Body of pancreas (tissue), 4 donors: ENCODE measurements at places on chromosomes 12 and 14. TPM values are rescaled to one million over a fixed set of nuclear protein-coding genes. Genes with fewer than 3 reads are reported as not detected.

DNA sequence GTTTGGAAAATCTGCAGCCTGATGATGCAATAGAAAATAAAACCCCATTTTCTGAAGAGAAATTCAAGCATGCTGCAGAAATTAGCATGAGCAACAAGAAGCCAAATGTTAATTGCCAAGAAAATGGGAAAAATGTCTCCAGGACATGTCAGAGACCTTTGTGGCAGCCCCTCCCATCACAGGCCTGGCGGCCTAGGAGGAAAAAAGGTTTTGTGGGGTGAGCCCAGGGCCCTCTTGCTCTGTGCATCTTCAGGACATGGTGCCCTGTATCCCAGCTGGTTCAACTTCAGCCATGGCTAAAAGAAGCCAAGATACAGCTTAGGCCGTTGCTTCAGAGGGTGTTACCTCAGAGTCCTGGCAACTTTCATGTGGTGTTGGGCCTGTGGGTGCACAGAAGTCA is 775.5 kb upstream of the SEL1L start:
- DNase-seq = no peak
- no peaks in the 10 kb centered on the region for H3K36me3 ChIP-seq
- H3K4me1 ChIP-seq = no peaks in the 10 kb centered on the region
- no peaks in the 10 kb centered on the region for H3K27me3 ChIP-seq
- H3K4me3 ChIP-seq = no peak overlapping the region
- no peak overlapping the region for H3K27ac ChIP-seq

KRT75 gene
- total RNA-seq = not detected

GRCh38 chr14:105315211-105315721 is 718 bp downstream of the PACS2 start:
- peaks cover 44% of the 10 kb centered on the region for H3K4me1 ChIP-seq
- DNase-seq = peak; percentile 65
- H3K27me3 ChIP-seq = no peaks in the 10 kb centered on the region
- no peaks in the 10 kb centered on the region for H3K36me3 ChIP-seq

GRCh38 chr12:32118806-32119205 is 12.2 kb downstream of the BICD1 start:
- no peaks in the 10 kb centered on the region for H3K36me3 ChIP-seq
- DNase-seq = no peak
- no peak overlapping the region for H3K27ac ChIP-seq

- peak overlapping the region; percentile 77 for H3K27ac ChIP-seq
- peak; percentile 10 for DNase-seq
- peak overlapping the region; percentile 95 for H3K4me3 ChIP-seq
Observed at GRCh38 chr14:77375973-77376770, 722 bp downstream of the TMED8 start.

DNA sequence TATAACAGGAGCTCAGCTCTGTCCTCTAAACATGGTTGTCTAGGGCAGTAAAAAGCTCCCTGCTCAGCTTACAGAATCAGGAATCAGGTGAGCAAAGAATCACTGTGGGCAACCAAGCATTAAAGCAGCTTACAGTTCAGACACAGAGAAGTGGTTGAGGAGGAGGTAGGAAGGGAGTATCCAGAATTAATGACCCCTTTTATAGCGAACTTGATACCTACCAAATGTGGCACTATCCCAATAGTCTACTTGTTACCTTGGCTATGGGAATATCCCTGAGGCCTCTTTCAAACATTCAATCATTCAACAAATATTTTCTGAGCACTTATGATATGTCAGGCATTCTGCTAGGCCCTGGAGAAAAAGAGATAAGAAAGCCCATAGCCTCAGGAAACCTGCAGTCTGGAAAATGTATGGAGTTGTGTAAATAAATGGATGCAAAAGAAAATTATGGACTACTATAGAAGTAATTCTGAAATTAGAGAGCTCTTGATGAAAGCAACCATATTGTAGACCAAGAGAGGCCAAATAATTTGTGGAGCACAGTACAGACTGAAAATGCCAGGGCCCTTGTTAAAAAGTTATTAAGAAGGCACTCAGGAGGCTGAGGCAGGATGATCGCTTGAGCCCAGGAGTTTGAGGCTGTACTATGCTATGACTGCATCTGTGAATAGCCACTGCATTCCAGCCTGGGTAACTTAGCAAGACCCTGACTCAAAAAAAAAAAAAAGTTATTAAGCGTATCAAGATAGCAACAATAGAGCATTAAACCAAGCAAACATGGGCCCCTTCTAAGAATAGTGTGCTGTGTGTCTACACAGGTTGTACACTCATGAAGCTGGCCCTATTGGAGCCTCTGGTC is 134.0 kb upstream of the CPSF6 start:
- no peak overlapping the region for H3K4me3 ChIP-seq
- no peak overlapping the region for H3K27ac ChIP-seq
- no peaks in the 10 kb centered on the region for H3K27me3 ChIP-seq
- no peaks in the 10 kb centered on the region for H3K36me3 ChIP-seq
- peaks cover 50% of the 10 kb centered on the region for H3K4me1 ChIP-seq
- DNase-seq = no peak

ZNF385A gene
- 7.3 TPM for total RNA-seq

DNA sequence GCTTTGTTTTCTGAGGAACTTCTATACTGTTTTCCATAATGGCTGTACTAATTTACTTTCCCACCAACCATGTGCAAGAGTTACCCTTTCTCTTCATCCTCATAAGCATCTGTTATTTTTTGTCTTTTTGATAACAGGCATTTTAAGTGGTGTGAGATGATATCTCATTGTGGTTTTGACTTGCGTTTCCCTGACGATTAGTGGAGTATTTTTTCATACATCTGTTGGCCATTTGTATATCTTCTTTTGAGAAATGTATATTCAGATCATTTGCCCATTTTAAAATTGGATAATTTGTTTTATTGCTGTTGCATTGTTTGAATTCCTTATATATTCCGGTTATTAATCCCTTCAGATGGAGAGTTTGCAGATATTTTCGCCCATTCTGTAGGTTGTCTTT is 10.2 kb upstream of the HMGA2 start:
- DNase-seq = no peak
- H3K36me3 ChIP-seq = no peaks in the 10 kb centered on the region
- H3K27ac ChIP-seq = no peak overlapping the region
- no peak overlapping the region for H3K4me3 ChIP-seq

- no peak overlapping the region for H3K4me3 ChIP-seq
Observed at GRCh38 chr12:47282206-47282605, 202.4 kb upstream of the AMIGO2 start.

GRCh38 chr12:76346236-76346635 is 2.0 kb downstream of the BBS10 start:
- H3K27me3 ChIP-seq = no peaks in the 10 kb centered on the region
- H3K27ac ChIP-seq = no peak overlapping the region
- H3K4me1 ChIP-seq = peaks cover 25% of the 10 kb centered on the region
- DNase-seq = no peak
- H3K4me3 ChIP-seq = no peak overlapping the region

SDR9C7 gene
- not detected for total RNA-seq

- H3K4me3 ChIP-seq = no peak overlapping the region
- H3K36me3 ChIP-seq = no peaks in the 10 kb centered on the region
- H3K27ac ChIP-seq = no peak overlapping the region
- H3K4me1 ChIP-seq = peaks cover 26% of the 10 kb centered on the region
- H3K27me3 ChIP-seq = no peaks in the 10 kb centered on the region
Observed at GRCh38 chr14:31194661-31195060, 12.9 kb downstream of the HECTD1 start.

DNA sequence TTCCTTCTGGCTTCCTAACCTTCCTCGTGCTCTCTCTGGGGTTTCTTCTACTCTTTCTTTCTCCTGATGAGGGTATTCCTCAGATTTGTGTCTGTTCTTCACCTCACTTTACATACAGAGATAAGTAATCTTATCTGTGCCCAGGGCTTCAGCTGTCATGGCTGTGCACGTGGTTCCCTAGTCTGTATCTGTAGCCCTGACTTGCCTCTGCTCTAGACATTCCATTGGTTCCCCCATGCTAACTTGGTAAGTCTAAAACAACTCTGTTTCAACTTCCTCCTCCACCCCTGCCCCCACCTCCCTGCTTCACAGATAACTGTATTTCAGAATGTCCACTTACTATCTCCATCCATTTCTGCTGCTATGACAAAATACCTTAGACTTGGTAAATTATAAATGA is 10.8 kb downstream of the DIP2B start:
- peaks cover 35% of the 10 kb centered on the region for H3K4me1 ChIP-seq
- H3K4me3 ChIP-seq = no peak overlapping the region
- no peak for DNase-seq
- no peaks in the 10 kb centered on the region for H3K36me3 ChIP-seq

- H3K27me3 ChIP-seq = no peaks in the 10 kb centered on the region
- H3K27ac ChIP-seq = no peak overlapping the region
- no peaks in the 10 kb centered on the region for H3K36me3 ChIP-seq
- no peak overlapping the region for H3K4me3 ChIP-seq
- no peaks in the 10 kb centered on the region for H3K4me1 ChIP-seq
Observed at GRCh38 chr12:50986966-50987737, 34.8 kb downstream of the HIGD1C start.

GRCh38 chr12:105920161-105920684 is 218.5 kb downstream of the NUAK1 start:
- DNase-seq = no peak
- H3K27me3 ChIP-seq = no peaks in the 10 kb centered on the region
- no peaks in the 10 kb centered on the region for H3K4me1 ChIP-seq
- H3K27ac ChIP-seq = no peak overlapping the region

DNA sequence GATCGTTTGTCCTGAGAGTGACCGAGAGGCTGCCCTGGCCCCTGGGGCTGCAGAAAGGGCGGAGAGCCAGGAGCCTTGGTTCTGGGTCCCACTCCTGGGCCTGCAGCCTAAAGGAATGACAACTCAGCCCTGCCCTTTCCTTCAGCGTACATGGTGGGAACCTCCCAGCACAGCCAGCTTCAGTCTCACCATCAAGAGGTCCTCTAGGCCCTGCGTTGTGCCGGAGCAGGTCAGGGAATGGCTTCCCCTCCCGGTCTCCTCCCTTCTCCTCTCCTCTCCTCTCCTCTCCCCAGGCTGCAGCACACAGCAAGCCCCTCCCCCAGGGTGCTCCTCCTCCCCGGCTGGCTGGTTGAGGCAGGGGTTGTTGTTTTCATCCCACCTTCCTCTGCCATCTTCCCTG is 44.6 kb upstream of the TUNAR start:
- no peaks in the 10 kb centered on the region for H3K36me3 ChIP-seq
- no peak overlapping the region for H3K27ac ChIP-seq
- DNase-seq = no peak

CABP1 gene
- 1.0 TPM for total RNA-seq

DNA sequence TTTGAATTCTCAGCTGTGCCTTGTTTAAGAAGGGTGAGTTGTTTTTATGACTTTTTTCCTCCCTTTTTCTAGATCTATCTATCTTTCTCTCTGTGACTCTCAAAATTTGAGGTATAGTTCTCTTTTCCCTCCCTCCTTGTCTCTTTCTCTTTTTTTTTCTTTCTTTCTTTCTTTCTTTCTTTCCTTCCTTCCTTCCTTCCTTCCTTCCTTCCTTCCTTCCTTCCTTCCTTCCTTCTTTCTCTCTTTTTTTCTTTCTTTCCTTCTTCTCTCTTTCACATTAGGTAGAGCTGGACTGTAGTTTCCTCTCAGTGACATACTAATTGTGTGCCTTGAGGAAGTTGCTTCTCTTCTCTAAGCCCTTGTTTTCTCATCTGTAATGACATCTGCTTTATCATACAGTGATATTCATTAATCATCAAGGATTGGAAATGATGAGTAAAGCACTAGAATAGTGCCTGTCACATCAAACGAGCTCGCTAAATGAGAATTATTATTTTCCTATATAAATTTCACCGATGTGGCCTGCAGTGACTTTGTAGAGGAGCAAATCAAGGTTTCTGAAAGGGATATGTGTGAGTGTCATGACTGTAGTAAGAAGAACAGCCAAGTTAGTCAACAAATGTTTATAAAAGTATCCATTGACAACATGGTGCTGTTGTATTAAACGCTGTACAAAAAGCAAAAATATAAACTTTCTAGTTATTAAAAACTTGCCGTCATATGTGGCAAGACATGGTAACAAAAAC is 78.9 kb upstream of the SLC38A2 start:
- peak overlapping the region; percentile 69 for H3K27ac ChIP-seq
- no peak for DNase-seq
- peaks cover 52% of the 10 kb centered on the region for H3K4me1 ChIP-seq
- no peaks in the 10 kb centered on the region for H3K36me3 ChIP-seq

GPR84 gene
- not detected for total RNA-seq

STAC3 gene
- total RNA-seq = 0.78 TPM

DNA sequence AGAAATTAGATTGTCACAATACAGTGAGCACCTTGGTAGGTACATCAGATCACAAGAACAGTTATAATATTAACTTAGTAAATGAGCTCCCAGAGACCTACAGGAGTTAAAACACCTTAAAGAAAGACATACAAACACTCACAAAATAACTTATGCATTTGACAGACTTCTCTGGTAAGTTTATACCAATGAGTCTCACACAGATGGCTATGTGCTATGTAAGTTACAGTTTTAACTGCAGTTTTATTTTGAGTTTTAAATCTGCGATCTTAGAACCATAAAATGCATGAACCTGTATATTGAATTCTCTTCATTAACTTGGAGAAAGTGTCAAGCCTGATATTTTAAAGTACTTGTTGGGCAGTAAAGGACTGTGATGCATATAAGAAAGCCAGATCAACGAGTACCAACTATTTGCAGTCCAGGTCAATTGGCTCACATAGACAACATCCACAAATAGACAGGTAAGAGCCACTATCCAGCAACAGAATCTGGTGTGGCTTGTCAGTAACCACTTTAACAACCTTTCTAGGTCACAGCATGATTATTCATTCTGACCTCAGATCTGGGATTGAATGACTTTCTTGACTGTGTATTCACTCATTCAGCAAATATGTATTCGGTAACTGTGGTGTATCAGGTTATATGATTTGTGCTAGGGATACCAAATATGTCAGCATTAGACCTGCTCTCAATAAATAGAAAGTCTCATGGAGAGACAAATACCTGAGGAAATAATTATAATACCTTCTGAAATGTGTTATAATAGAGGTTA is 856.6 kb upstream of the MGAT4C start:
- H3K36me3 ChIP-seq = no peaks in the 10 kb centered on the region
- no peak overlapping the region for H3K4me3 ChIP-seq
- H3K27me3 ChIP-seq = no peaks in the 10 kb centered on the region
- H3K4me1 ChIP-seq = no peaks in the 10 kb centered on the region

DNA sequence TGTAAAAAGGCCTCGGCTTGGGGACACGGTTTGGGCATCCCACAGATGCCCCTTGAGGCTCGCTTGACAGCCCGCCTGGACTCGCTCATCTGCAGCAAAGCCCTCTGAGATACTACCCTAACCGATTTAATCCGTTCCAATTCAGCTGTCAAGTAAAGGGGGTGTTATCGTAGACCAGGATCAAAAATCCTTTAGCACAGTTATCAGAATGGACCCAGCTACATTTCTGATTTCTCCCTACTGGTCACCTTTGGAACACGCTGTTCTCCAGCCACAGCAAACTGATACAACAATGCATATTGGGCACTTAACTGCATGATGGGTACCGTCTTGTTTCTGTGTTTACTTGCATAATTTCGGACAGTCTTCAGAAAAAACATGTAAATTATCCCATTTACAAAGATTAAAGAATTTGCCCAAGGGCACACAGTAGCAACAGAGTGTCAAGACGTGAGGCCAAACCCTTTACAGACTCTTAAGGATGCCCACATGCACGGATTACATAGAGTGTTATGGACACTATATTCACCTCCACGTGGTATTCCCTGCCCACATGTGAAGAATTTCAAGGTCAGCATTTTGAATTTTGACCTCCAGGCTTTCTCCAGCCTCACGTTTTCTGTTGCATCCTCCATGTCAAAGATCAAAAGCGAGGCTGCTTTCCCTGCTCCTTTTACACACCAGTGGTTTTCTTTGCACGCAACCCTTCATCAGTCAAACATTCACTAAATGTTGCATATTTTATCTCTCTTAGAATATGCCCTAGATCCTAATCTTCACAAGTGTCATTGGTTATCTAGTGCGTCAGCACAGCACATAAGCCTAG is 3.2 kb upstream of the DUSP6 start:
- H3K36me3 ChIP-seq = no peaks in the 10 kb centered on the region
- peaks cover 31% of the 10 kb centered on the region for H3K4me1 ChIP-seq
- no peak for DNase-seq
- H3K27me3 ChIP-seq = no peaks in the 10 kb centered on the region
- H3K4me3 ChIP-seq = no peak overlapping the region

GRIP1 gene
- total RNA-seq = 17.8 TPM
